Fibroblast of skin of right biceps (primary cell): ENCODE measurements at places on chromosomes 2 and 18.

DNA sequence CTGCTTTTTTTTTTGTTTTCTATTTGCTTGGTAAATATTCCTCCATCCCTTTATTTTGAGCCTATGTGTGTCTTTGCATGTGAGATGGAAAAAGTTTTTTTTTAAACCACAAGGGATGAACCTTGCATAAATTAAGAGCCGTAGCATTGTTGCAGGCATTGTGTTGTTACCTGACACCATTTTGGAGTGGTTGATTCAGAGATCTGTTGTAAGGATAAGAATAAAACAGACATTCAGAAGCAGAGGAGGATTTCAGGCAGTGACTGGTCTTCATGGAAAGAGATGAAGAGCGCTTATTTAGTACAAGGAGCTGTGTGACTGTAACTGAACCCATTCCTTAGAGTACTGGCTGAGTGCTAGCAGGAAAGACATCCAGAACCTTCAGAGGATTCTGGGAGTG lies 101.2 kb downstream of the LTBP1 start:
- DNase-seq: no peak

- no peak for DNase-seq
Observed at GRCh38 chr2:218655751-218656150, 3.7 kb downstream of the ZNF142 start.

DNA sequence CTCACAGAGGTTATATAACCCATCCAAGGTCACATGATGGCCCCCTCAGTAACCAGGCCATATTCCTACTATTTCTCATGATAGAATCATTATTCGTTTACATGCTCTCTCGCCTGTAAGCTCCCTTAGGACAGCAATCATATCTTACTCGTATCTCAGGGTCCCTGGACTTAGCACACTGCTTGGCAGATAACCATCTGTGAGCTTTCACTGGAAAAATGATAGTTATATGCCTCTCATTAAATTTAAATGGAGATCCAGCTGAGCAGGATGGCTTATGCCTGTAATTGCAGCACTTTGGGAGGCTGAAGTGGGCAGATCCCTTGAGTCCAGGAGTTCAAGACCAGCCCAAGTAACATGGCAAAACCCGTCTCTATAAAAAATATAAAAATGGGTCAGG lies 21.9 kb downstream of the KIF3C start:
- no peak for DNase-seq

DNA sequence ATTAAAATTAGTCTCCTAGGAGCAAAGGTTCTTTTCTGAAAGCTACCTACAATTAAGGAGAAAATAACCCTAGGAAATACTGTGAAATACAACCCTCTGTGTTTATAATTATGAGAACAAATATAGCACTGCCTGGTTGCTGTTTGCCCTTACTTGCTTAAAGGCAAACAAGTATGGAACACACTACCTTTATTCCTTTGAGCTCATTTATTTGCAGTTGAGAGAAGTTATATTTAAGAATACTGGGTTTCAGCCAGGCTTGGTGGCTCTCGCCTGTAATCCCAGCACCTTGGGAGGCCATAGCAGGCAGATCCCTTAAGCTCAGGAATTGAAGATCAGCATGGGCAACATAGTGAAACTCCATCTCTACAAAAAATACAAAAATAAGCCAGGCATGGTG lies 23.1 kb upstream of the IAH1 start:
- DNase-seq: no peak

GRCh38 chr2:17182399-17182798 lies 335.8 kb downstream of the RAD51AP2 start:
- DNase-seq: no peak

- no peak for DNase-seq
Observed at GRCh38 chr2:44086629-44087028, 82.0 kb upstream of the PPM1B start.

DNA sequence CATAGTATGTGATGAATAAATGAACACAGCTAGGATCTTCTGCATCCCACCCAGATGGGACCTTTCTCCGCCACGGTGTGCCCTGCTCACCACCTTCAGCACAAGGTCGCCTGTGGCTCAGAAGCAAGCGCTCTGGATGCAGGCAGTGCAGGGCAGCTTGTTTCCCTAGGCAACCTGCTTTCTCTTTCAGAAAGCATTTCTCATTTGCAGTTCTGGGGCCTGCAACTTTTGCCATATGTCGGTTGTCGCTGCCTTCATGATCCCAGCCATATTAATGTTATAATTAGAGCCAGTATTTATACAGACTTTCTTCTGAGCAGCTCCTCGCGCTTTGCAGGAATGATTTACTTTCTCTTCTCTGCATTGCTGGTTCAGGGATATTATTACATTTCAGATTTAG lies 692.8 kb downstream of the RNF144A start:
- DNase-seq: no peak

DNA sequence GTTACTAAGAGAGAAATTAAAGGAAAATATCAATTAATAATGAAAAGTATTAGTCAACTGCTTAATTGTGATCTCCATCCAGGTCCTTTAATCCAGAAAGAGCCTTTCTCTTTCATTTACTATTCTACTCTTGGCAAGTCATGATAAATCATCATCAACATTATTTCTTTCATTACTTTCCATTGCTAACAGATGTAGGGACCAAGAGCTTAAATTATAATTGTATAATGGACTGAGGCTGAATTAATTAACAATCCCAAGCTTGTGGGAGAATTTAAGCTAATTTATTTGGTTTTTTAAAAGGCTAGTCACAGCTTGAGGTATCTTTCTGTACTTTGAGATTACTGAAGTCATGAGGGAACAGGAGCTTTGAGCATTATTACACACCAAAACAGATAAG lies 223.9 kb downstream of the ERBB4 start:
- DNase-seq: no peak

- no peak for DNase-seq
Observed at GRCh38 chr2:207142461-207142860, 23.3 kb downstream of the KLF7 start.

- no peak for DNase-seq
Observed at GRCh38 chr2:169047256-169048250, 16.4 kb upstream of the ABCB11 start.

DNA sequence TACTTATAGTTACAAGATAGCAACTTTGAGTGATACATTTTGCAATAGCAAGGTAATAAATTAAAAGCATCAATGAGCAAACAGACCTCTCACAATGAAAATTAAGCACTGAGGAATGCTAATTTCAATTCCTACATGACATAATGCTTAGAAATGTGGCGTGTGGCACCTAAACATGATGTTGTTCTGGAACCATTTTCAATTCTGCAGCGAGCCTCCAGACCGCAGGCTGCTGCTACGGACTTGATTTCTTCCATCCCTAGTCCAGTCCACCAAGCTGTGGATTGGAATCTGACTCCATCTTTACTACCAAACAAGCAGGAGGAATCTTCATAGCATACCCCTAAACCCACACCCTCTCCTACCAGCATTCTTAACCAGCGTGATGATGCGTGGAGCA lies 58.7 kb upstream of the ZNF397 start:
- peak; percentile 68 for DNase-seq

DNA sequence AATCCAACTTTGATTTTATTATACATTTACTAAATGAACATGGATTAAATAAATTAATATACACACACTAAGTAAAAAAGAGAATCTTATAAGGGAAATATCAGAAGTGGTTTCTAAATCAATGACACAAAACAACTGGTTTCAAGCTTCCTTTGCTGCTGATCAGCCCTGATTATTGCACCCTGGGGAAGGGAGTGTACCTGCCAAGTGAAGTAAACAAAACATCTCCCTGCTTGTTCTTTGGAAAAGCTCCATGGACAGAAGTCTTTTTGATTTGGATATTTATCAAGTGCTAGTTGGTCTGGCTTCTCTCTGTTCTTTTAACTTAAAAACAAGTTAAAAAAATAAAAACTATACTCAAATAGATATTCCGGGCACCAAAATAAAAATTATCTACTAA lies 190.1 kb downstream of the PDE11A start:
- DNase-seq: no peak

GRCh38 chr2:120262761-120263428 lies 10.2 kb downstream of the RALB start:
- DNase-seq: no peak

GRCh38 chr18:68275616-68276015 lies 439.3 kb downstream of the TMX3 start:
- peak; percentile 87 for DNase-seq

- no peak for DNase-seq
Observed at GRCh38 chr18:55605733-55606338, 17.8 kb upstream of the TCF4 start.

GRCh38 chr2:44745922-44746766 lies 195.4 kb upstream of the SIX3 start:
- DNase-seq: no peak

- no peak for DNase-seq
Observed at GRCh38 chr2:46230115-46230571, 67.1 kb upstream of the EPAS1 start.

GRCh38 chr2:30688956-30689401 lies 118.3 kb downstream of the CAPN13 start:
- no peak for DNase-seq

DNA sequence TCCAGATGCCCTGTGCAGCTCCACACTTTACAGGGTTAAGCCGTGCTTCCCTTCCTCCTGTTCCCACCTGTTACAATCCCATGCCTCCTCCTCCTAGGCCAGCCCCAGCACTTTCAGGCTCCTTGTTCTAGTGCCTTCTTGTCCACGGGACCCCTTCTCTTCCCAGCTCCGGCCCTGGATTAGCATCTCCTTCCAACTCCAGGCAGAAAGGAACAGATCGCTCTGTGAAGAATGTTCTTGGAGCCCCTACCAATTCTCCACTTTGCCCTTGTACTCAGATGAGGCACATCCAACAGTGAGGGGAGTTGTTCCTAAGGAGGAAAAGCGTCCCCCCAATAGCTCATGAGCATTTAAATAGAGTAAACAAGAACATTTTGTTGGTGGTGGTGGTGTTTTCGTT lies 72.7 kb downstream of the CABLES1 start:
- no peak for DNase-seq

DNA sequence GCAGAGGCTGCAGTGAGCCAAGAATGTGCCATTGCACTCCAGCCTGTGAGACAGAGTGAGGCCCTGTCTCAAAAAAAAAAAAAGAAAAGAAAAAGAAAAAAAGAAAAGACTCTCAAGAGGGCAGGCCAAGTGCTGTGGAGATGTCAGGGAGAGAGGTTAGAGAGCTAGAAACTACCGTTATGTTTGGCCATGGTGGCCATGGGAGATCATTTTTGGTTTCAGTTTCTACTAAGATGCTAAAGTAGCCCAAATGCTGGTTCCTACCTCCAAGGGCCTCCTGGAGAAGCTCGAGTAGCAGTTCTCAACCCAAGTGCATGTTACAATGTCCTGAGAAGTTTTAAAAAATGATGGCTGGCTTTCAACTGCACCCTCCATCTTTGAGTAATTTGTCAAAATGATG lies 47.4 kb upstream of the TCF4 start:
- no peak for DNase-seq

DNA sequence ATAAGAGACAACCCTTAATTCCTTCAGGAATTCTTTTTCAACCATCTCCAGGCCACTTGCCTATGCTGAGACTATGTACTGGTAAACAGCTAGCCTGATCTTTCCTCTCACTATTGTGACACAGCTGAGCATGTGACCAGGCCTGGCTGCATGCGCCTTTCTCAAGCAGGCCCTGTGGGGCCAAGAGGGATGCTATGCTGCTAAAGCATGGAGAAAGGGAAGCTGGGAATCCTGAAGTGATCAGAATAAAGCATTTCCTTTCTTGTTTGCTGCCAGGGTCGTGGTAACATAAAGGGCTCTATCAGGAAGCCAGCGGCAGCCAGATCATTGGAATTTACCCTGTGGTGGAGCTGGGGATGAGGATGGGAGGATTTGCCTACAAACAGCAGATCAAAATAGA lies 29.8 kb upstream of the LCLAT1 start:
- DNase-seq: peak; percentile 38

- DNase-seq: no peak
Observed at GRCh38 chr18:39838831-39839230, 2116.2 kb upstream of the PIK3C3 start.

DNA sequence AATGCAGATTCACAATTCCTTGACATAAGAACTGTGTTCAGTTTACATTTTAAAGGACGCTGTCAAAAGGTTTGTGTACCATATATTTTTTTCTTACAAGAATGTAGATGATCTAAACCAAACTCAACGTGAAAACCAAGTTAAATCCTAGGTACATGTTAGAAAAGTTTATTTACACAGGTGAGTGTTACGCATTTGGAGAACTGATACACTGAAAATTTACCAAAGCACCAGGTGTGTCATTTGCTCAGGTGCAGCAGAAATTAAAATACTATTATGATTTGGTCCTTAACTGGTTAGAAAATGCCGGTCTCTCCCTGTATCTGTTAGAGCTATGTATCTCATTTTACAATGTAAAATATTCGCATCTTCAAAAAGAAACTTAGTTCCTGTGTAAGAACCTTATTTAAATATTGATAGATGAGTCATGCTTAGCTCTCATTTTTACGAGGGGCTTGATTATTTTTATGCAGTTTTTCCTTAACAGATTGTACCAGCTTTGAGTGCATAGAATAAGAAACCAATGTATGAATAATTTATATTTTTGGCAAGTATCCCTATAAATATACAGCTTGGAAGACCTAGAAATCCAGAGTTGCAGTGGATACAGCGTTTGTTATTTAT lies 25.1 kb downstream of the MFF start:
- no peak for DNase-seq

DNA sequence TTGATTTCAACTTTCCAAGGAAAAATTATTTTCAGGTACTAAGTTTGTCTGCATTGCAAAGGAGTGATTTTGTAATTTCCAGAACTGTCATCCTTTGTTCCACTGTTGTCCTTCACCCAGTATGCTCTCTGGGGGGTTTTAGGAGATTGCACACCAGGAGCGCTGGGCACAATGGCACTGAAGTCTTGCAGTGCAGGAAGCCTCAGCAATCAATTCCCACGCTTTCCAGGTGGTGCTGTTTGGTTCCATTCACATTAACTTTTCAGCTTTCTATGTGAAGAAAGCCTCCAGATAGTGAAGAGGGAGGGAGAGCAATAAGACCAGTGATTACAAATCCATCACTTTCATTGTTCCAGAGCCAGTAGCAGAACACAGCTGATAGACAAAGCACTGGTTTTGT lies 344.0 kb upstream of the VWC2L start:
- DNase-seq: no peak

DNA sequence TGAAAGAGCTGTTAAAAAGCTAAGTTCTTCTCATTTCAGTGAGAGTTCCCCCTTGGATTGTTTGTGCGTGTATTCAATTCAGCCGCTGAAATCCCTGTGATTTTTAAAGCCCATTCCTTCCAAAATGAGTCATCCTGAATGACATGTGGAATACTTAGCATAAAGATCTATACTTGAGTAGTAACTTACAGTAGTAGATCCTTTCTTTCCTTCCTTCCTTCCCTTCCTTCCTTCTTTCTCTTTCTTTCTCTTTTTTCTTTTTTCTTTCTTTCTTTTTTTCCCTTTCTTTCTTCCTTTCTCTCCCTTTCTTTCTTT lies 18.2 kb upstream of the SOX11 start:
- DNase-seq: peak; percentile 65

DNA sequence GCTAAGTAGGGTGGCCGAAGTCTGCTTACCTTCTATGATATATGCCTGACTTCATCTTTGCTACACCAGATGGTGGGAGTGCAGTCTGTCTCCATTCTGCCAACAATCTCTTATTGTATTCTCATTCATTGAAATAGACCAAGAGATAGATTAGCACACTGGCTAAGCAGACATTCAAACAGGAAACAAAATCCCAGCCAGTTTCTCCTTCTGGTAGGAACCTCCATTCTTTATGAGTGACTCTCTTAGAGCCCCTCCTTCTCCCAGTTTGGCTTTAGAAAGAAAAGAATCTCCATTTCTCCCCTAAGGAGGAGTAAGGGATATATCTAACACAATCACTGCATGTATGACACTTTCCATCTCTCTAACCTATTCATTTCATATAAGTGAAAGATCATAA lies 118.9 kb upstream of the COL5A2 start:
- peak; percentile 60 for DNase-seq

GRCh38 chr2:29006092-29006979 lies 25.2 kb downstream of the TOGARAM2 start:
- DNase-seq: no peak
